Mononuclear cell (primary cell): ENCODE measurements at places on chromosomes 1 and 21. TPM values are rescaled to one million over a fixed set of nuclear protein-coding genes. Genes with fewer than 3 reads are reported as not detected.

Gene FCRL5
- total RNA-seq = 6.6 TPM

Gene PIK3C2B
- total RNA-seq = 18.1 TPM

Gene C1orf185
- not detected for total RNA-seq

Gene GPX7
- total RNA-seq = 13.0 TPM

Gene EFNA1
- total RNA-seq = 0.84 TPM

Gene CHML
- total RNA-seq = 10.7 TPM

Gene NHLH1
- not detected for total RNA-seq

Gene VCAM1
- 0.42 TPM for total RNA-seq

Gene ZCCHC17
- total RNA-seq = 9.1 TPM

Gene TCHH
- total RNA-seq = not detected

Gene LCE2B
- total RNA-seq = not detected

Gene PGLYRP3
- total RNA-seq = not detected

Gene BARHL2
- total RNA-seq = not detected

Gene HOOK1
- total RNA-seq = 8.8 TPM

Gene C1orf115
- total RNA-seq = 1.3 TPM

Gene DYRK1A
- 316 TPM for total RNA-seq

Gene MMEL1
- total RNA-seq = 0.63 TPM
